Mucosa of gallbladder (tissue), 1 donor: ENCODE measurements at places on chromosomes 2 and 18.

- DNase-seq = no peak
Observed at GRCh38 chr2:217553679-217554078, 449.1 kb downstream of the TNS1 start.

GRCh38 chr18:78640246-78640995, 339.2 kb upstream of the SALL3 start:
- no peak for DNase-seq

- DNase-seq = no peak
Observed at GRCh38 chr18:35369126-35369525, 8.0 kb downstream of the ZNF396 start.

GRCh38 chr2:88764850-88765153, 73.3 kb downstream of the RPIA start:
- no peak for DNase-seq
